ENCODE measurements at places on chromosomes 1 and 21. TPM values are rescaled to one million over a fixed set of nuclear protein-coding genes. Genes with fewer than 3 reads are reported as not detected.
A peak's percentile ranks its signal among the peaks of the same experiment; 100 is the strongest.

RGS18 gene
- not detected for total RNA-seq

KLF17 gene
- under 0.01 TPM for total RNA-seq

- DNase-seq, result no peak
Observed at GRCh38 chr1:63743781-63744180, 30.0 kb upstream of the ROR1 start.

DNA sequence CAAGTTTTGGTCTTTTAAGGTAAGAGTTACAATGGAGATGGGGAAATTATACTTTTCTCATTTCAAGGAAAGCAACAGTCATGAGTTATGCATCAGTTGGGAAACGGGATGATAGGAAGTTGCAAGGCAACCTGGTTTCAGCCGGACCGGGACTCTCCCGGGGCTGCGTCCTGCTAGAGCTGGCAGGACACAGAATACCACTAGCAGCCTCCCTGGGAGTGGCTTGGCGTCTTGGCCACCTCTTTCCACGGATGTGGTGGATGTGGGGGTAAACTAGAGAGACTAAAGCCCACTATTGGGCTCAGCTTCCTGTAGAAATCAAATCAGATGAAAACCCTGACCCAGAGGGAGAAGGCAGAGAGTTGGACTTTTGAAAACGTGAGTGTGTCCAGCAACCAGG is 71.9 kb downstream of the ADARB1 start:
- no peak for DNase-seq

DNA sequence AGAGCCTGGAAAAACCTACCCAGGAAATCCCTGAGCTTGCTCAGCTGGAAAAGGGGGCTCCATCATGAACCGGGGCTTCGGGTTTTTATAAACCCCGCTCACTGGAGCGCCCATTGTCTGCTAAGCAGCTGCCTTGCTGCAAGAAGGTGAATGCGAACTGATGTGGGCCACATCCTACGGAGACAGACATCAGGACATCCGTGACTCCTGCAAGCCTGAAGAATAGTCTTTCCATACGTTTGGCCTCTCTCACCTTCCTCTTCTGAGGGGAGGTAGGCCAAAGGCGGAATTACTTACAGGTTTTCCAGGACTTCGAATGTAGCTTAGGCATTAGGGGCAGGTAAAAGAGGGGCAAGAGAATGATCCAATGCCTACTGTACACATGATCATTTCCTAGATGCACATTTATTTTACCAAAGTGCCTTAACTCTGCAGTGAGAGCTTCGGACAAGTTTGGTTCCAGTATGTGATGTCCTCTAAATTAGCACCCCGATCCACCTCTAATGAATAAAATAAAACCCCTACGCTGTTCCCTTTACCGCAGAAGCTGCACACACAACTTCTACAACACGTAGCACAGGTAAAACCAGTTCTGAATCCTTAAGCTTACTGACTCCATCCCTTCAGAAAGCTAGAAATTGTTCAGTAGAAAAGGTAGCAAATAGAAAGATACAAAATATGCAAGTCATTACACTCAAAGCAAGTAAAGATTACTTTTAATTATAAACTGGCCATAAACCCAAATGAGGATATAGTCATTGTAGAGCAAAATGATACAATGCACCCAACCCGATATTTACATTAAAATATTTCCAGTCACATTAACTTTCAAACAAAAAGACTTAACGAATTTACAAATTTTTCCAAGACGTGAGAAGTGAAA is 866 bp upstream of the SORT1 start:
- DNase-seq, result no peak

- peak; percentile 88 for DNase-seq
Observed at GRCh38 chr1:46223472-46223943, 20.4 kb downstream of the LURAP1 start.

GRCh38 chr1:157955857-157956256 is 37.6 kb upstream of the KIRREL1 start:
- no peak for DNase-seq

VWA5B1 gene
- not detected for total RNA-seq

DNA sequence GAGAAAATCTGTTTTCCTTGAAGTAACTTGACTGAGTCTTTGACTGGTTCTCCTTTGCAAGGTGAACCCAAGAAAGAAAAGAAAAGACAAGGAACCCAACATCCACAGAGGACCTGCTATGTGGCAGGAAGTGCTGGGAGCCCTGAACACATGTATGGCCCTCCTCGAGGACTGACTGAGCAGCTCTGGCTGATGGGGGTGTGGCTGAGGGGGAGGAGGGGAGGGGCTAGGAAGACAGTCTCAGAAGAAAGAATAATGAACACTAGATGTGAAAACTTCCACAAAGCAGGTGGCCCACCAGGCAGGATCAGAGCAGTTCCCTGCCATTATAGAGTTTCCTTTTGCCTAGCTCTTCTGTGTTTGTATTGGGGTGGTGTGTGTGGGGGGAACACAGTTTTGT is 26.1 kb downstream of the NENF start:
- DNase-seq, result no peak

DNA sequence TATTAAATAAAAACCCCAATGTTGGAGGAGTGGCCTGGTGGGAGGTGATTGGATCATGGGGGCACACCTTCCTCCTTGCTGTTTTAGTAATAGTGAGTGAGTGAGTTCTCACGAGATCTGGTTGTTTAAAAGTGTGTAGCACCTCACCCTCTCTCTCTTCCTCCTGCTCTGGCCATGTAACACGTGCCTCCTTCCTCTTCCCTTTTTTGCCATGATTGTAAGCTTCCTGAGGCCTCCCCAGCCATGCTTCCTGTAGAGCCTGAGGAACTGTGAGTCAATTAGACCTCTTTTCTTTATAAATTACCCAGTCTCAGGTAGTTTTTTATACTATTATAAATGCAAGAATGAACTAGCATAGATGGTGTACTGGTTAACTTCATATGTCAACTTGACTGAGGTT is 68.0 kb downstream of the CCDC30 start:
- no peak for DNase-seq

GRCh38 chr1:20401405-20402010 is 84.5 kb downstream of the CAMK2N1 start:
- DNase-seq, result no peak

LDLRAD1 gene
- not detected for total RNA-seq

- DNase-seq, result no peak
Observed at GRCh38 chr1:32900956-32901822, at the start of gene TMEM54. TMEM54 (minus strand) TSS chr1:32901389; CDS start chr1:32901238, 151 bp downstream.

GRCh38 chr1:10909697-10910680 is 102.5 kb upstream of the TARDBP start:
- DNase-seq, result no peak

DNA sequence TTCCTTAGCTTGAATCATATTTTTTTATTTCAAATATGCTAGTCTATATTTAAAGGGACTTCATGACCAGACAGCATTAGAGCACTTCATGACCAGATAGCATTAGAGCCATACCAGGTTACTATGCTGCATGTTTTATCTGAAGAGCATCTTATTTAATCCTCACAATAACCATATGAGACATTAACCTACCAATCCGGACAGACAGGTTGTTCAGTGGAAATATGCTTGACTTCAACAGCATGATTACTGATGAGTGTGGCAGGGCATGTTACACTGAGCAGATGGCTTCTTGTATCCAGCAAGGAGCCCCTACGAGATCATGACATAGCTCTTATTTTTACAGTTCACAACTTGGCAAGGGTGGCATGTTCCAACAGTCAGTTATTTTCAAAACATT is 85.0 kb upstream of the KCTD3 start:
- DNase-seq, result no peak

DNA sequence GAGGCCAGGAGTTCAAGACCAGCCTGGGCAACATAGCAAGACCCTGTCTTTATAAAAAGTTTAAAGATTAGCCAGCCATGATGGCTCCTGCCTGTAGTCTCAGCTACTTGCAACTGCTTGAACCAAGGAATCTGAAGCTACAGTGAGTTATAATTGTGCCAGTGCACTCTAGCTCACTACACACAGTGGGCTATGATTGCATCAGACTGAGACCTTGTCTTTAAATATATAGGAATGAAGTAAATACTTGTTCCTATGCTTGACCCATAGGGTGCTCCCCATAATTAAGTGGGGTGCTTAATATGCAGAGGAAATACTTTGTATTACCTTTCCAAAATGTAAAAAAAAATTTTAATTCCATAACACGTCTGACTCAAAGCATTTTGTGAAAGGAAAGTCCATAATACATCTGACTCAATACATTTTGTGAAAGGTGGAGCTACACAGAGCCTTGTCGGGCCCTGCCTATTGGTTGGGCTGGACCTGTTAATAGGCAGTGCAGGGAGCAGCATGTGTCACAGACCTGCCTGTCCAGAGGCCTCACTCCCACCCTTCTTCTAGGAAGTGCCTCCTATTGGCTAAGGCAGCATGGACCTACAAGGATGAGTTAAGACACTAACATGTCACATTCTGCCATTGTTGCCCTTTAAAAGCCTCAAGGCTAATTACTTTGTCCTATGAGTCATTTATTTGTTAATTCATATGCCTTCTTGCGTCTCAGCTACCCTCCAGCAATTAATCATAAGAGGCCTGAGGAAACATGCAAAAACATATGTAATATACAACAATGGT is 33.6 kb downstream of the CD58 start:
- DNase-seq, result peak; percentile 86

OPRD1 gene
- not detected for total RNA-seq

GRCh38 chr1:176110203-176110602 is 96.9 kb downstream of the COP1 start:
- DNase-seq, result peak; percentile 14

DNA sequence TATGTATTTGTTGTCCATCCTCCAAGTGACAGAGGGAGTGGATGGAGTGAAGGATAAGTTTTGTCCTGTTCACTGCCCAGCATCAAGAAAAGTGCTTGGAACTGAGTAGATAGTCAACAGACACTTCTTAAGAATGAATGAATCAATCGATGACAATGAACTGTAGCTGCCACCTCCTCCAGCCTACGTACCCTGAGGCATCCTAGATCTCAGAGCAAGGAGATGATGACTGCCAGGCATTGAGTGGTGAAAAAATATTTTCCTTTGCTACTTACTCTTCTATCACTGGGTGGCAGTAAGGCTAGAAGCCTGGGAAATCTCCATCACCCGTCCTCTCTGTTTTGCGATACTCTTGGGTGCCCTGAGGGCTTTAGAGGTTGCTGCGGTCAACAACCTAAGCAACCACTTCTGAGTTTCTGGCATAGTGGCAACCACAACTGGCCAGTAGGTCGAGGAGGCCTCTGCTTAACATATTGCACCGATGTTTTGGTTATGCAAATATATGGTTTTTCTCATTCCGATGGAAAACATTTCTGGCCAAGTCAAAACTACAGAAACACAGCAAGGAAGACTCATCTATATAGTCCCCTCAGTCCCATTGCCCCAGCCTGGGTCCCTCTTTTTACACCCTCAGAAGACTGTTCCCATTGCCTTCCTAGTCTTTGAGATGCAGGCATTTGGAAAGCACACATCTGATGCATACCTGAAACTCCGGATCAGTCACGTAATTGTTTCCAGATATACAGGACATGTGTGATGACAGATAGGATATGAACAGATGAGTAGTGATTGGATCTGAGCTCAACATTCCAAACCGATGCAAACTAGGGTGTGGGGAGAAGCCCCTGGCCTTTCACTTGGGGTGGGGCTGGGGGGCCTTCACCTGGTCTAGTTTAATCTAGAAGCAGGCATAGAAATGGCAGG is 136.8 kb downstream of the RUNX1 start:
- DNase-seq, result no peak

UBXN11 gene
- 5.6 TPM for total RNA-seq

DNA sequence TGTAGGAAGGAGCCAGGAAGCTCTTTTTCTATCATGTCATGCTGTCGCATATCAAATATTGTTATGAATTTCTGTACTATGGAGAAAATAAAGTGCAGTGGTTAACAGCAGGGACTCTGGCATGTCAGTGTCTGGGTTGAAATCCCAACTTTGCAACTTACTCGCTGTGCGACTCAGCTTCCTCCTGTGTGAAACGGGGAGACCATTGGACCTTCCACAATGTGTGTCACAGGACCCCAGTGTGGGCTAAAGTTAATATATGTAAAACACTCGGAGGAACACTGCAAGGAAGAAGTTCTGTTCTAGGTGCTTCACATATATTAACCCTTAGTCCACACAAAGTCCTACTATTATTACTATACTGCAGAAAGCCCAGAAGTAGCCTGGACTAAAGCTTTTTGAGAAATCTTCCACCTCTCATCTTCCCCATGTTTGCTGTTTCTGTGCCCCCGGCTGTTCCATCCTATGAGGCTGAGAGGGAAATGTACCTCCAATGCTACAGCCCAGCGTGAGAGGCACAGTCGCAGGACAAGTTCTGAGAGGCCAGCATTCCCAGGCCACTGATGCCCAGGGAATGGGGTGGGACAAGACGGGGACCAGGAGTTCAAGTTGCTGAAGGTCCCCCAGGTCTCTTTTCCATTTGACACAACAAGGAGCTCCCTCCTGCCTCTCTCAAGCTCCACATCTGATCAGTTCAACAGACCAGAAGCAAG is 1.9 kb downstream of the CHIT1 start:
- DNase-seq, result no peak
